Stimulated activated CD8-positive, alpha-beta memory T cell treated with anti-CD3 and anti-CD28 coated beads, Interleukin-4, amount 100 ng/mL, for 4 hours (primary cell): ENCODE measurements at places on chromosomes 13 and 19.
A peak's percentile ranks its signal among the peaks of the same experiment; 100 is the strongest.

DNA sequence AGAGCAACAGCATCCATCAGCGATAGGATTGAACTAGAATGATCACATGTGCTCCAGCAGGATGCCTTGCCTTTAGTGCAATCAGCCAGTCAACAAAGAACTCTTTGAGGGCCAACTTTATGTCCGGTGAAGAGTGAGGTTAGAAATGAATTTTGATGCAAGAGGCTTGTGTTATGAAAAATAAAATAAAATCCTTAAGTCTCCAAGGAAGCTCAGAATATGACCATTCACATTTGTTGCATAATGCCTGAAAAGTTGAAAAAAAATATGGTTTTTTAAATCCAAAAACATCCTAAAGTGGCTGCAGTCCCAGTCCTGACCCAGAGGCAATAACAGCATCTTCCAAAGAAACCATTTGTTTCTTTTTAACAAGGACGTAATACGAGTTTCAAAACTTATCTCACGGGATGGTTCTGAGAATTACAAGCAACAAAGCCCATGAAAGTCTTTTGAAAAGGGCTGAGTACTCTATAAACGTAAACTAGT lies 61.3 kb downstream of the DCLK1 start:
- DNase-seq: no peak

GRCh38 chr13:69324090-69324886 lies 783.3 kb upstream of the ATXN8OS start:
- DNase-seq: no peak

GRCh38 chr19:50332244-50333038 lies 3.3 kb upstream of the KCNC3 start:
- DNase-seq: no peak

GRCh38 chr13:44605275-44605674 lies 29.1 kb upstream of the TSC22D1 start:
- no peak for DNase-seq

DNA sequence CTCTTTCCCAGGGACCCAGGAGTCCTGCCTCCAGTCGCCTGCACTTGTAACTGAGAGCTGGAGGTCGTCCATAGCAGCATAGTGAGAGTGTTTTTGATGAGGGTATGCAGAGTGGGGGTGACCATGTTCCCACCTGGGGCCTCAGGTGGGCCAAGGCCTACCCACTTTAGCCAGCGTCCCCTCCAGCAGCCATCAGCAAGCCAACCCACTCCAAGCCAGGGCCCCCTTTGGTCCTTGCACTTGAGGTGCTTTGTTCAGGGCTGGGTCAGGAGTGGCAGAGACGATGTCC lies 11.9 kb upstream of the SMG9 start:
- no peak for DNase-seq

DNA sequence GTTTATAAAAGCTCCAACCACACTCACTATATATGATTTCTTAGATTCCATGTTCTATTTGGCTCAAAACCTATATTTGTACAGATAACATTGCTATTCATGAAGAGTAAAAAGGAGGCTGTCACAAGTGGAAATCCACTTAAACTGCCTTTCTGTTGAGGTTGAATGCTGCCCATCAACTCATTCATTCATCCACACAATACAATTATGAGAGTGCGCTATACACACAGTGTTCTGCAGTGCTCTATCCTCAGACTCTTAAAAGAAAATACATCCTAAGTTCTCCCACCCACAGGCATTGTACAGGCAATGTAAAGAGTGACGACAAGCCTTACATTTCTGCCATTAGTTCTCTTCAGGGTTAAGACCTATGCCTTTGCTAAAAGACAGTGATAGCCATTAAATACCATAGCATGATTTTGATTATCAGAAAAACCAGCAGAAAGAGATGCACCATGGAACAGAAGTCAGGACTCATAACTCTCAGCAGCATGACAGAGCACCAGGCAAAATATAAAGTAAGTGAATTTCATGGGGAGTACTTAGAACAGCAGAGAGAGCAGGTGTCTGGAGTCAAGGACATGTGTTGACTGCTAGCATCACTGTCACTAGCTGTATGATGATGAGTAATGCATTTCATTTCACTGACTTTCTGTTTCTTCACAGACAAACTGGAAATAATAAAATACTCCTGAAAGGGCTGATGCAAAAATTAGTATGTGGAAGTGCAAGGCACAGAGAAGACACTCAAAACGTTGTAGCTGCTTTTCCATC lies 218.0 kb downstream of the RBM26 start:
- no peak for DNase-seq

DNA sequence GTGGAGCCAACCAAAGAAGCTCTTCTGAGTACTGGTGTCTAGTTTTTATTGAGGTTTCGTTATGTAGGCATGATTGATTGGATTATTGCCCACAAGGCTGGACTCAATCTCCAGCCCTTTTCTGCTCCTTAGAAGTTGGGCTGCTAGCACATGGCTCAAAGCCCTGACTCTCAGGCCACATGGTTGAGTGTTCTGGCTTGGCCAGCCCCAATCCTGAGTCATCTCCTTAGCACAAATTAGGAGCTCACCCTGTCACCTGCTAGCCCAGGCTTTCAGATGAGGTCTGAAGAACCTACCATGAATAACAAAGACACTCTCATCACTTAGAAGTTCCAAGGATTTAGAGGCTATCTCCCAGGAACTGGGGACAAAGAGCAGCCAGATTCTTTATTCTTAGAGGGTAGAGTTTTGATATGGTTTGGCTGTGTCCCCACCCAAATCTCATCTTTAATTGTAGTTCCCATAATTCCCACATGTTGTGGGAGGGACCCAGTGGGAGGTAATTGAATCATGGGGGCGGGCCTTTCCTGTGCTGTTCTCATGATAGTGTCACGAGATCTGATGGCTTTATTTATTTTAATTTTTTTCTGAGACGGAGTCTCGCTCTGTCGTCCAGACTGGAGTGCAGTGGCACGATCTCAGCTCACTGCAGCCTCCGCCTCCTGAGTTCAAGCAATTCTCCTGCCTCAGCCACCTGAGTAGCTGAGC lies 11.3 kb downstream of the DPY19L3 start:
- DNase-seq: no peak

DNA sequence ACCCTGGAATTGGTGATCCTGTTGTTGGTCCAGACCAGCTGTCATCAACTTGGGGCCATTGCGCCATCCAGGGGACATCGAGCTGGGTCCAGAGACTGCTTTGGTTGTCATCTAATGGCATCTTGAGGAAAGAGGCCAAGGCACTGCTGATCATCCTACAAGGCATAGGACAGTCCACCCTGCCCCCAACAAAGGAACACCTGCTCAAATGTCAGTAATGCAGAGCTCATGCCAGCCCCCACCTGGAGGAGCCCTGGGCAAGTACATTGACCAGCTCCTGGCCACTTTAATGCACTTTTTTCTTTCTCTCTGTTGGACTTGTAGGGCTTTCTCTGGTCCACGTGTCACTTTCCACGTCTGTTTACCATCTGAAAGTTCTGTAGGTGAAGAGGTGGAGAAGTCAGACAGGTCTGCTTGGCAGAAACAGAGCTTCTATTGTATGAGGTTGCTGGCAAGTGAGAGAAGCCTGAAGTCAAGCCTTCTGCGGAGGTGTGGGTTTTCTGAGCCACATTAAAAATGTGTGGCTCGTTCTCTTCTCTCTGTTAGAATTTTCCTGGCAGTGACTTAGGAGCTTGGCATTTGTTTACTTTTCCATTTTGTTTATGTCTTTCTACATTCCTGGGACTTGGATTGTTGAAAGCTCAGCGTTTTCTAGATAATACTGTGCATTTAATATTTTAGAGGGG lies 124.0 kb upstream of the RNF113B start:
- no peak for DNase-seq

DNA sequence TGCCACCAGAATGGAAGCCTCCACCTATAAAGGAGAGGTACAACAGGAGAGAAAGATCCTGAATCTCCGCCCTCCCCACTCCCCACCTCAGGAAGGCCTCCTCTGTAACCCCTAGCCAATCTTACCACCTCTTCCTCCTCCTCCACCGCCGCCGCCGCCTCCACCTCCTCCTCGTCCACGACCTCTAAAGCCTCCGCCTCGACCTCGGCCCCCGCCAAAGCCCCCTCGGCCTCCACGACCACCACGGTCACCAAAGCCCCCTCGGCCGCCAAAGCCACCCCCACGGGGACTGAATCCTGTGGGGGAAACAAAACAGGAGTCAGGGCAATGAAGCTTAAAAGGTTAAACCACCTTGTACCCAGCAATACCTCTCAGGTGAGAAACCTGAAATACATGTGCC lies 5.7 kb downstream of the FBL start:
- no peak for DNase-seq

DNA sequence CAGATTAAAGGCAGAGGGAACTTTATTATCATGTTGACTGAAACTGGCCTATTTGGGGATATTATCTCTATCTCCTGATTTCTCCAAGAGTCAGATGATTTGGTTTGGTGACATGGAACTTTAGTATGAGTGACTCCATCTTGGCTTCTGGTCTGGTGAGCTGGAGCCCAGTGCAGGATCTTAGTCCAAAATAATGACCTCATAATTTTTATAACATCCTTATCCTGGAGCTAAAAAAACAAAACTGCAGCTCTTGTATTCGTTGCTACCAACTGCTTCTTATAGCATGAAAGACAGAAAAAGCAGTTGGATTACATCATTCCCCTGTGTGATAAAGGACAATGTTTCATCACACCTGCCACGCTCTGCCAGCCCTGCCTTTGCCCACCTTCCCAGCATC lies 39.3 kb upstream of the RNF17 start:
- DNase-seq: no peak

- no peak for DNase-seq
Observed at GRCh38 chr19:48495396-48495795, 16.2 kb downstream of the LMTK3 start.

- no peak for DNase-seq
Observed at GRCh38 chr13:106095919-106096318, 439.5 kb downstream of the EFNB2 start.

DNA sequence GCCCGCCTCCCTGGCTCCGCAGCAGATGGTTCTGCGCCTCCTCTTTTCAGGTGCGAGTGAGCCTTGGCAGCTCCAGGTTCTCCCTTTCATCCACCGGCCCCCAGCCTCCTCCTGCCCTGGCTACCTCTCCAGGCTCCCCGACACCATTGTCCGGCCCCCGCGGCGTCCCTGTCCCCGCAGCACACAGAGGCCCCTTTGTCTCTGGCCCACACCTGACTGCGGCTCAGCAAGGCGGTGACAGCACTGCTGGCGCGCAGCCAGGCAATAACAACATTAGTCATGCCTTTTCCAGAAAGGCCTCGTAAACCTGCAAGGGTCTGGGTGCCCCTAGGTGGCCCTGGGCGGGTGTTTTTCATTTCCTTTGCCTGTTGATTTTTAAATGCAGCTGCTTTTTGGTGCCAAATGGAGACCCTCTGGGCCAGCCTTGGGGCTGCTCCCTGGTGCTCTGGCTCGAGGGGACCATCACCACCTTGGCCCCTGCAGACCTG lies 73.2 kb upstream of the MEDAG start:
- peak; percentile 2 for DNase-seq

DNA sequence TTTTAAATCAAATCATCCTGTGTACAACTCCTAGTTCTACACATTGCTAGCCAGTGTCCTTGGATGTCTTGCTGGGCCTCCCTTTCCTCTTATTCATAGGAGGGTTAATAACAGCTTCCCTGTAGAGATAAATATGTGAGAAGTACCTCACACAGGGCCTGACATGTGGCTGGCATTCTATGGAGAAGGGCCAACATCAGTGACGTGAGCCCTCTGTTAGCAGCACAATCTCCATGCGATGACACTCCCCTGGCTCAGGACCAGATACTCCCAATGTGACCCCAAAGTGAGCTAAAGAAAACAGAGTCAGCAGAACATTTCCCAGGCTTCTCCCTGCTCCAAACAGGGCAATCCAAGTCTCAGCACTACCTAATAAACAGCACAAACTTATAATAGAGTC lies 818.4 kb downstream of the DIAPH3 start:
- no peak for DNase-seq

DNA sequence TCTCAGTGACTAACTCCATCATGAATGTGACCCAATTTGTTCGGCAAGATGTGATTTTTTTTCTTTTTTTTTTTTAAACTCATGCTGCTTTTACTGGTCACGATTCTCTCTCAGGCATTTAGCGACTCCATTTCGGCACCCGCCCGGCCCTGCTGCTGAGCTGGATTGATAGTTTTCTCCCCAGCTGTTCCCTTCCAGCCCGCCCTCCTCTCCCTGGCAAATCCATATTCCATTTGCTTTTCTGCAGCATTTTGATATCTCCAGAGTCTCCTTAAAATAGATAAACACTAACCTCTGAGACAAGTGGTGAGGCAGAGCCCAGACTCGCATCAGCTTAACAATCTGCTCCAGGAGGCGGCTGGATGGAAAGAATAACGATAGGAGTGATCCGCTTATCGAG lies 55.5 kb upstream of the KATNAL1 start:
- DNase-seq: no peak

- DNase-seq: no peak
Observed at GRCh38 chr19:18951721-18952281, 10.8 kb upstream of the HOMER3 start.

- DNase-seq: no peak
Observed at GRCh38 chr19:38656171-38656981, 8.9 kb downstream of the ACTN4 start.

DNA sequence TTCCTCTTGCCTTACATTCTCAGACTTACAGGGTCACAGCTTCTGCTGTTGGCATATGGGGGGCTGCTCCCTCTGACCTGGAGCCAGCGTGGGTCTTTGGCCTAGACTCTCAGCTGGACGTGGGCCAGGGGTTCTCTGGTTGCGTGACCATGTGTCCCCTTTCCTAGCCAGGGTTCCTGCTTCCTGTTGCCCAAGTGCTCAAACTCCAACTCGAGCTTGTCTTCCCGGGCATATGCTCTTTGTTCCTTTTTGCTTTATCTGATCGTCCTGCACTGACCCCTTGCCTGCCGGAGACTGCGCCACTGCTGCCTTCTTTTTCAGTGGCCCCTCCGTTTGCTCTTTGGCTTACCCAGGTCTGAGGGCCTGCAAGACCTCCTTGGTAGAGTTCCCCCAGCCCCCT lies 25.3 kb upstream of the GPR183 start:
- no peak for DNase-seq

DNA sequence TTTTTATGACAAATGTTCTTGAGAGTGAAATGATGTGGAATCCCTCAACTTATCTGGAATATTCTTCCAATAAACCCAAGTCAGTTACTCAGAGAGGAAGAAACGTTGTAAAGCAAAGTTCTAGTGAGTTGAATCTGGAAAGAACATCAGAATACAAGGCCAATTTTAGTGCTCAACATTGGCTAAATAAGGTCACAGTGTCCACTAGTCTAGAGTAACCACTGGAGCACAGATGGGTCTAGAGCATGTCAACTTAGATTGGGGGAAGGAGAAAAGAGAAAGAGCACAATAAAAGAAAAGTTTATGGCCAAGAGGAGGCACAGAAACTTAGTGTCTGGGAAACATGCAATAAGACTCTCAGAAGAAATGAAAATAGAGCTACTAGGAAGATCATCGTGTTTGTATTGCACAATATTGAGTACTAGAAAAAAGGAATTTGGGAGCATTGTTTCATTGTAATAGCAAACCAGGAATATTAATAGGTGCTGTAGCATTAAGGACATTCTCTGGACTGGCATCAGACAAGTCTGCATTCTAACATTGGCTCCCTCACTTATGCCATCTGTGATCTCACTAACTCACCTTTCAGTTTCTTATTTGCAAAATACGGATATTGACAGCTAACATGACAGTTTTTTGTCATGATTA lies 1318.5 kb downstream of the PCDH9 start:
- no peak for DNase-seq
